Hepatic stellate cell (primary cell): ENCODE measurements at places on chromosomes 2 and 18.

GRCh38 chr2:105373344-105373781 is 25.5 kb downstream of the FHL2 start:
- DNase-seq, result no peak

- DNase-seq, result no peak
Observed at GRCh38 chr2:28415010-28415409, 22.4 kb downstream of the FOSL2 start.

GRCh38 chr2:196535742-196536141 is 103.8 kb upstream of the CCDC150 start:
- DNase-seq, result no peak

DNA sequence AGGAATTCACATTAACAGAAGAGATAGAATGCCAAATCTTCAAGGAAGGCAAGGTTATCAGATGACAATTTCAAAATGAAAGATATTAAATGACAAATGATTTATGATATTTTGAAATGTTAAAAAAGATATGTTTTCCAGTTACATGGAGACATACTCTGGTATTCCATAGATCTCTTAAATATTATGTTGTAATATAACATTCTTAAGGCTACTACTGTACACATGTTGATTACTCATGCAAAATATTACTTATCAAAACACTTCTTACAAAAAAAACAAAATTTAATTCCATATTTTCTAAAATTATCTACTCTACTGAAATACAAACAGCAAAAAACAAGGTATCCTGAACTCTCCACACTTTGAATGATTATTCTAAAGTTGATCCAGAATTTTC is 22.9 kb downstream of the RTTN start:
- no peak for DNase-seq

DNA sequence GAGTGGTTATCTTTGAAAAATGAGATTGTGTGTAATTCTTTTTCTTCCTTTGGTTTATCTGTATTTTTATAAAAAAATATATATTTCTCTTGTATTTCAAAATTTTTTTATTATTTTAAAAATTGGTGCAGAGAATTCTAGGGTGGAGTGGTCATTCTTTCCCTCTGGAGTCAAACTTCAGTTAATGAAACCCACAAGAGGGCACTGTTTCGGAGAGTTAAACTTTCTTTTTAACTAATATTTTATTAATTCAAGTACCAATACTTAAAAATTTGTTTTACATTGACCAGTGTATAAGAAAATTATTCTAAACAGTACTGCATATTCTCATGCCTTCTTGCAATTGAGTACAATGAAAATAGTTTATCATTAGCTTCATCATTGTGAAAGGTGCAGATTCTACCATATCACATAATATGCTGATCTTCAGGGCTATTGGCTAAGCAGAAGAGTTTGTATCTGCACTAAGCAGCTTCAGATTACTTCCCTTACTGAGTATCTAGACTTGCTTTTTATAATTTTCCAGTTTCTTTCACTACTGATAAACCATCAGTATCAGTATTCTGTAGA is 50.1 kb downstream of the HS1BP3 start:
- no peak for DNase-seq

- no peak for DNase-seq
Observed at GRCh38 chr2:239725551-239725890, 299.6 kb downstream of the NDUFA10 start.

DNA sequence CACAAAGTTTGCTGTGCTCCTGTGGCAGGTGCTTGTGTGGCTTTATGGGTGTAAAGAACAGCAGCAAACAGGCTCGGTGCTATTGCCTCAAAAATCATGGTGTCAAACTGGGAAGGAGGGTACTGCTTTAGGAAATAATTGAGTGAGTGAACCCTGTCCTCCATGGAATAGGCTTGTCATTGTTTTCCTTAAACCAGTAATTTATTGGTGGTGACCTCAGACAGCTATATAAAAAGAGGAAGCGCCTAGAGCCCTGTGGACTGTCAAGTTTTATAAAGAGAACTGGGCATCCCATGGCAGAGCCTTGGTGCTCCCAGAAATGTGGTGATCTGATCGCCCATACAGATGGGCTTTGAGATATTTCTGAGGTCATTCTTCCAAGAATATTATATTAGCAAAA is 4.7 kb upstream of the CXCR4 start:
- no peak for DNase-seq

DNA sequence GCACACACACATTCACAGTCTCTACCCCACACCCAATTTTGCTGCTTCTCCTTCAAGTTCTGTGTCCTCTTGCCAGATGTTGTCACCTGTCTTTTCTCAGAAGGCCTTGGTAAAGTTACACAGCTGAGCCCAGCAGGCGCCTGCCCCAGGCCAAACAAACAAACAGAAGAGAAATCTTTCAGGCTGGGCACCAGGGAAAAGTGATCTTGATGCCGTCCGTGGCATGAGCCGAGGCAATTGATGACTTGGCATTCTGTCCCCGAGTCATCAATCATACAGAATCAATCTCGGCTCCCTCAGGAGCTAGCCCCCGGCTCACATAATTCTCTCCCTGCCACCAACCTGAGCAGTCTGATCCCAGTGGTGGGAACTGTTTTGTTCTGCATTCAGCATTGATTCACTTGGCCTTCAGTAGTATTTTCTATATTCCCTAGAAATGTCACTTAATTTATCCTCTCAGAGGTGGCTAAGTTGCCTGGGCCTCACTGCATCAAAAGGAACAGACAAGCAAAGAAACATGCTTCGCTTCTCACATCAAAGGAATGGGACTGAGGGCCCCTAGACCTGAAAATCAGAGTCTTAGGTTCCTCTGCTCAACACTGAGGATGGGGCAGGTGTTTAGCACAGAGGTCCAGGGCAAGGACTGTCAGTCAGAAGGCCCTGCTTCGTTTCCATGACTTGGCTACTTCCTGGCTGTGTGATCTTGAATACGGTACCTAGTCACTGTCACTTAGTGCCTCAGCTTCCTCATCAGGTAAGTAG is 278.8 kb upstream of the CELF4 start:
- DNase-seq, result no peak

- no peak for DNase-seq
Observed at GRCh38 chr18:35749701-35750100, 168.2 kb downstream of the GALNT1 start.

DNA sequence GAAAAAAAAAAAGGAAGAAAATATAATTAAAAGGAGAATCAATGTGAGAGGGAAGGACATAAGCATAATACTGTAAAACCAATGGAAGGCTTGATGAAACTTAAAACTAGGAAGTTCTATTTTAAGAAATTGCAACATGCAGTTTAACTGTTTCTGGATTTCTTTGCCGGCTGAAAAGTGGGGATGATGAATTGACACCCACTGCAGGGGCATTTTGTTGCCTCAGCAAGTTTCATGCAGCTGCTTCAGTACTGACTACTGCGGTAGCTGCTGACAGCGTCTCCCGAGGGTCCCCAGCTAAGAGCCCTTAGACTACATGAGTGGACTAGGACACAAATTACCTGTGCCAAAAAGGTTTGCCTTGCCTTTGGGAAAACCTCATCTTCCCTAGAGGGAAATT is 69.2 kb downstream of the B3GNT2 start:
- no peak for DNase-seq

DNA sequence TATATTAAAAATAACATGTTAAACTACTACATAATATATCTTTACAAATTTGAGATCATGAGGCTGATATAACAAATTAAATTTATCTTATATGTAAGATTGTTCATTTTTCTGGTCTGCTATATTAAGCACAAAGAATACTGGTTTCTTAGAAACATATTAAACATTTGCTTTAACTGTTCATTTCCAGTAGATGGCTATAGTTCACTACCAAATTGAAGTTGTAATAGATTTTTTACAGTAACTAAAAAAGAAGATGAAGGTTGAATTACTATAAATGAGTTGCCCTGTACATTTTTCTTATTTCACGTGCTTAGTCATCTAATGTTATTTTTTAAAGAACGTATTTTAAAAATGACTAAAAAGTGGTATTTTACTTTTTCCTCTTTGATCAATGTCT is 57.0 kb downstream of the ZNF407 start:
- no peak for DNase-seq

DNA sequence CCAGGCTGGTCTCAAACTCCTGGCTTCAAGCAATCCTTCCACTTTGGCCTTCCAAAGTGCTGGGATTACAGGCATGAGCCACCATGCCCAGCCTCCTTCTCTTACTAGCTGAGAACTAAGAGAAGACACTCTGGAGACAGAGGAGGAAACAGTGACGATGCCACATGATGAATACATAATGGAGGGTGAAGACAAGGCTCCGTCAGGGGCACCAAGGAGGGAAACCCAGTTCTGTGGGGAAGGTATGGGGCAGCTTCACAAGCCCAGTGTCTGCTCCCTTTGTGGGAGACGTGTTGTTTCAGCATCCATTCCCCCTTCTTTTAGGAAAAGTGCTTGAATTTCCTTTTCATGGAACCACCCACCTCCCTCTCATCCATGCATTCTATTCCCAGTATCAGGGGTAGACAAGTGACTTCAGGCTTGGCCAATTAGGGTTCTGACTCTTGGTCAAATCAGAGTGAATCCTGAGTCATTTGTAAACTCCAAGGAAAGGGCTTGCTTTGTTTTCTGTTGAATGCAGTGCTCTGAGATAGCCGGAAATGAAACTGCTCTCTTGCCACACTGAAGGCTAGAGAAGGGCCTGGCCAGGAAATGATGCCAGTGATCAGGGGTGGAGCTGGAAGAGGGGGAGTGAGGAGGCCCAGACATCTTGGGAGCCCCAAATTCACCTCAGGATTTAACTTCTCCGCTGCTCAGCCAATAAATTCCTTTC is 23.7 kb downstream of the TMEM127 start:
- DNase-seq, result no peak

- no peak for DNase-seq
Observed at GRCh38 chr2:231985823-231986261, 24.3 kb downstream of the DIS3L2 start.

DNA sequence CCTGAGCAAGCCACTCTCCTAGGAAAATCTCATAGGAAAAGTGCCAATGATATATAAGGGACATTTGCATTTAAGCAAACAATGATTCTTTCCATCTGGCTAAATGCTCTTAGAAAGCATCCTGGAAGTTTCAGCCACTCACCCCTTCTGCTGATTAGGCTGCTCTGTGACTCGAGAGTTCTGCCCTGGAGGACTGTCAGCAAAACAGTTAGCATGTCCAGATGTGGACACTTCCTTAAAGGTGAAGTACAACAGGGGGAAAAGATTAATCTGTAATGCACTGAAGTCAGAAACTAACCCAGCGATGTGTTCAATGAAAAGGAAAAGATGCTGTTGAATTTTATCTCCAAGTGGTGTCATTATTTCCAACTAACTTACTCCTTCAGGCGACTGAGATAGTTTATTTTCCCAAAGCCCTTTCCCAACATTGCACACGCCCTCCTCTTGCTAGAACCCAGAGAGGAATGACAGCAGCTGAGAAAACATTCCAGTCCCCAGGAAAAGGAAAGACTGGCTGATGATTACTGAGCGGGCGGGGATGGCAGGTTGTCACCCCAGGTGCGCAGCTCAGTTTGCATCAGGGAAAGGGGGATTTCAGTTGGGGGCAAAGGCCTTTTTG is 214.0 kb downstream of the SS18 start:
- no peak for DNase-seq

DNA sequence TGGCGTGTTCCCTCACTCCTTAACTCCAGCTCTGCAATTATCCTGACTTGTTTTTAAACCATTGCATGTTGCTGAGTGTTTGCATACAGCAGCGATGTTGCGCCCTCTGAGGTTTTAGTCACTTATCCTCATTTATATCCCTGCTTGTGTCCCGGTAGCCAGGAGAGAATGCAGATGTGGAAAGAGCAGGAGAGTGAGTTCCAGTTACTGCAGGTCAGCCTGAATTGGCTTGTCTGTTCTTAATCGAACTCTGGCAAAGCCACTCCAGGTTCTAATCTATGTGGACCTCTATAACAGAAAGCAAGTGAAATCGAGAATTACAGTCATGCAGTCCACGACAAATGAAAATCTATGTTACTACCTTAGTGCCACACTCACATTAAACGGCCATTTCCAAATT is 295.1 kb upstream of the REV1 start:
- DNase-seq, result no peak

GRCh38 chr2:20378891-20379519 is 28.4 kb upstream of the PUM2 start:
- DNase-seq, result peak; percentile 86

- DNase-seq, result no peak
Observed at GRCh38 chr2:177239932-177240630, 24.4 kb downstream of the NFE2L2 start.

DNA sequence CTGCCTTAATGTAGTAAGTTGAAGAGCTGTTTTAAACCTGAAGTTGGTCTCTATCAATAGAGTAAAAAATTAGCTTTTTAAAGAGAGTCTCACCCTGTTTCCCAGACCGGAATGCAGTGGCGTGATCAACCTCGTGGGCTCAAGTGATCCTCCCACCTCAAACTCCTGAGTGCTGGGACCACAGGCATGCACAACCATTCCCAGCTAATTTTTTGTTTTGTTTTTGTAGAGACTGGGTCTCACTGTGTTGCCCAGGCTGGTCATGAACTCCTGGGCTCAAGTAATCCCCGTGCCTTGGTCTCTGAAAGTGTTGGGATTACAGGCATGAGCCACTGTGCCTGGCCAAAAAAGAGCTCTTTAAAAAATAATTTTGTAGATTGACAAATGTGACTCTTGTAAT is 40.3 kb downstream of the CRIM1 start:
- DNase-seq, result no peak

DNA sequence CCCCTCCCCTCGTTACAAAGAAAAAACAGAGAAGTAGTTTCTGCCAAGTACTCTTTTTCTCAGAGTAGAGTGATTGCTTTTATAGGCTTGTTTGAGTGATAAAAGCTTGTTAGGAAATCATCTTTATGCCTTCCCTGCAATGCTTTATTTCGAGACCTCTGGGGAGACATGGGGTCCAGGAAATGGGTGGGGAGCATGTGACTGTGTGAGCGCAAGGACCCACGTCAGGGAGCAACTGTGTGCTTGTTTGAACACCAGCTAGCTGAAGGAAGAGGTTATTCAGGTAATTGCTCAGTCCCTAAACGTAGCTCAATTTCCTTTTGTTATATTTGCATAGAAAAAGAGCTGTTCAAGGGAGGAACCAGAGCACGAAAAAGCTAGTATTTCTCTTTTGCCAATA is 187.3 kb downstream of the FAM210A start:
- no peak for DNase-seq

DNA sequence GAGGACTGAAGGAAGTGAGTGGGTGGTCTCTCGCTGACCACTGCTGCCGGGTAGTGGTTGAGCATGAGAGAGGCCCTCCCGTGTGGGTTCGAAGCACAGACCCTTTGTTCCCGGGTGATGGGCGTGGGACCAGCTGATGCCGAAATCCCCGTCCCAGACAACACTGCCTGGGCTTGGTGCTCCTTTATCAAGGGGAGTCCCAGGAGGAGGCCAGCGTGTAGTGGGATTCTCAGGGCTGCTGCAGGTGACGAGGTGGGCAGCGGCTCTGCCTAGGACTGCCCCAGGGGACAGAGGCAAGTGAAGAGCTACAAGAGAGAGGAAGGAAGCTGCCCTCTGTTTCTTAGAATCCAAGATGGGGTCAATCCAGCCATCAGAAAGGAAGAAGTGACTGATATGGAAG is 251.3 kb upstream of the PXDN start:
- no peak for DNase-seq

DNA sequence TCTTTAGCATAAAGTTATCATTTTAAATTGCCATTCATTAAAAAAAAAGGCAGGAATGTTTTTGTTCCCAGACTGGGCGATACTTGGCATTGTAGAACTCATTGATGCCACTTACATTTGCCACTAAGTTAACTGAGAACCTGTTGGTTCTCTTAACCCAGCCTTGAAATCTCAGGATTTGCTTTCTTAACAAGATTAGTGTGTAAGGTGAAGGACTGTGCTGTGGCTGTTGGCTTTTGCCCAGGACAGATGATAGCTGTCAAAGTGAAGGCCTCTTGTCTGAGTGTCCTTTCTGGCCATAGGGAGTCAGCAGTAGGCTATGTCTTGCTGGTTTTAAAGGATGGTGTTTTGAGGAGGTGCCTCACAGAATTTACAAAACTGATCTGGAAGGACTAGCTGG is 2.6 kb downstream of the DPYSL5 start:
- DNase-seq, result no peak
